ENCODE measurements at places on chromosomes 4 and X.
A peak's percentile ranks its signal among the peaks of the same experiment; 100 is the strongest.

DNA sequence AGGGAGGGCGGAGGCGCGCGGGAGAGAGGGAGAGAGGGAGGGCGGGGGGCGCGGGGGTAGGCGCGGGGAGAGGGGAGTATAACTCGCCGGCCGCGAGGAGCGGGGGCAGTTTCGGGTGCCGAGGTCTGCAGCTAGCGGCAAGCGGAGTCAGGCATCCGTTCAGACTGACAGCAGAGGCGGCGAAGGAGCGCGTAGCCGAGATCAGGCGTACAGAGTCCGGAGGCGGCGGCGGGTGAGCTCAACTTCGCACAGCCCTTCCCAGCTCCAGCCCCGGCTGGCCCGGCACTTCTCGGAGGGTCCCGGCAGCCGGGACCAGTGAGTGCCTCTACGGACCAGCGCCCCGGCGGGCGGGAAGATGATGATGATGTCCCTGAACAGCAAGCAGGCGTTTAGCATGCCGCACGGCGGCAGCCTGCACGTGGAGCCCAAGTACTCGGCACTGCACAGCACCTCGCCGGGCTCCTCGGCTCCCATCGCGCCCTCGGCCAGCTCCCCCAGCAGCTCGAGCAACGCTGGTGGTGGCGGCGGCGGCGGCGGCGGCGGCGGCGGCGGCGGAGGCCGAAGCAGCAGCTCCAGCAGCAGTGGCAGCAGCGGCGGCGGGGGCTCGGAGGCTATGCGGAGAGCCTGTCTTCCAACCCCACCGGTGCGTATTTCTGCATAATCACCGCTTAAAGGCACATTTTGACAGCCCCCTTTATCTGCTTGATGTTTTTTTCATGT lies at the start of gene POU4F2:
Gene POU4F2, plus strand, starts transcription at position 108 of the 720 bp plus-strand sequence. Its CDS starts 248 bp downstream, at position 356.
- peak; percentile 23 for DNase-seq

GRCh38 chr4:135191596-135191995 lies 990.0 kb upstream of the PABPC4L start:
- DNase-seq: no peak

DNA sequence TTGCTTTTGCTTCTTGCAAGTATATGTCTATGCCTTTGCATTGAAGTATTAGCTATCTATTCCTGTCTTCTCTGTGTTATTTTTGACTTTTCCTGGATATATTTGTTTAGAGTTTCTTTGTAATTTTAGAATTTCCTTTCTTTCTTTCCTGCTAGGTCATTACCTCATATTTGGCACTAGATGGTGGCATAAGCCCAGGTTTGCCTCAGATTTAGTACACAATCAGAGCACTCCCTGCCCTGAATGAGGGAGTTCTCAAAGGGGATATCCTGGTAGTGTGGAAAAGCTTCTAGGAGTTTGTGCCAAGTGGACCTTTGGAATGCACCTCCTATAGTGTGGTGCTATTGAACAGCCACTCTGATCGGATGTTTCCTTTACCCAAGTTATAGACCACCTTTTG lies 181.6 kb downstream of the UGT8 start:
- DNase-seq: peak; percentile 9

GRCh38 chr4:10667701-10668326 lies 16.8 kb downstream of the CLNK start:
- DNase-seq: no peak

DNA sequence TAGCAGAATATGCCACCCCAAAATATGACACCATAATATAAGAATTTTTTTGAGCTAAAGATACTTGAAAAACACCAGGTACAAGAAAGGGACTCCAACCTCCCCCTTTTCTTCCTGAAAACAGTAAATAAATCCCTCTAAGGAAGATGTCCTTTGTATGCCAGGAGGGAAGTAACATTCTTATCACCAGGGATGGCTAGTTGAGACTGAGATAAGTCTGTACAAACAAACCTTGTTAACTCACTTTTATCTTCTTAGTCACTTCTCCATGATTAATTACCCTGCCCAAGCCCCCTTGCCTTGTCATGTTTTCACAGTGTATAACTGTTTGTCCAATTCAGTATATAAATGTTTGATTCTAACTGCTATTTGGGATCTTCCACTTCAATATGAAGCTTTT lies 888.0 kb downstream of the PCDH18 start:
- peak; percentile 45 for DNase-seq

Data from endothelial cell of umbilical vein (primary cell).